ENCODE measurements at places on chromosomes 4 and X.

- no peak for DNase-seq
Observed at GRCh38 chr4:77124576-77124975, 32.4 kb upstream of the CCNG2 start.

DNA sequence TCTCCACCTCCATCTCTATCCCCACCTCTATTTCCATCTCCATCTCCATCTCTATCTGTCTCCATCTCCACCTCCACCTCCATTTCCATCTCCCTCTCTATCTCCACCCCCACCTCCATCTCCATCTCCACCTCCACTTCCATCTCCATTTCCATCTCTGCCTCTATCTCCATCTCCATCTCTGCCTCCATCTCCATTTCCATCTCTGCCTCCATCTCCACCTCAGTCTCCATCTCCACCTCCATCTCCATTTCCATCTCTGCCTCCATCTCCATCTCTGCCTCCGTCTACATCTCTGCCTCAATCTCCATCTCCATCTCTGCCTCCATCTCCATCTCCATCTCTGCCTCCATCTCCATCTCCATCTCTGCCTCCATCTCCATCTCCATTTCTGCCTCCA lies 40.8 kb upstream of the CHRNA9 start:
- no peak for DNase-seq

- DNase-seq: no peak
Observed at GRCh38 chr4:85798012-85798770, 323.2 kb downstream of the ARHGAP24 start.

GRCh38 chrX:135345107-135345589 lies 35.9 kb downstream of the ETDC start:
- DNase-seq: no peak

- no peak for DNase-seq
Observed at GRCh38 chrX:23879380-23880090, 28.2 kb downstream of the APOO start.

- DNase-seq: no peak
Observed at GRCh38 chr4:9704551-9705332, 76.7 kb upstream of the DRD5 start.

GRCh38 chrX:3184176-3184930 lies 143.1 kb downstream of the ARSF start:
- no peak for DNase-seq

DNA sequence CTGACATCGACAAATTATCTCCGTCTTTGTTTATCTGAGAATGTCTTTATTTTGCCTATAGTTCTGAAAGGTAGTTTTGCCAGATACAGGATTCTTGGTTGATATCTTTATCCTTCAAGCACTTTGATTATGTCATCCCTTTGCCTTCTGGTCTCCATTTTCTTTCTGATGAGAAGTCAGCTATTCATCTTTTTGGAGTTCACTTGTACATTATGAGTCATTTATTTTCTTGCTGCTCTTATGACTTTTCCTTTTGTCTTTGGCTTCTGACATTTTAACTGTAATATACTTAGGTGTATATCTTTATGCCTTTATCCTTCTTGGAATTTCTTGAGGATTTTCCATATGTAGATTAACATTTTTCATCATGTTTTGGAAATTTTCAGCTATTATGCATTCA lies 51.4 kb downstream of the SHROOM4 start:
- DNase-seq: no peak

DNA sequence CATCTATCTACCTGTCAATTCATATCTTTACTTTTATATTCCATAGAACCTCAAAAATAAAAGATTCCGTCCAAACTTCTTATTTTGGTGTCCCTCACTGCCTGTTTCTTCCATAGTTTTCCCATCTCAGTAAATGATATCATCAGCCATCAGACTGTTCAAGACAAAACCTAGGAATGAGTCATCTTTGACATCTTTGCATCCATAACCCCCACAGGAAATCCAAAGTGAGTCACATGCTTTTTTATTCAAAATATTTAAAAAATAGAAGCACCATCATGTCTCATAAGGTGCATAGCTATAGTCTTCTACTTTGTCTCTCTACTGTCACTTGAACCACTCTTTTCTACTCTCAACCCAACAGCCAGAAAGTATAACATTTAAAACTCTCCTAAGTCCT lies 29.9 kb upstream of the CXXC4 start:
- DNase-seq: no peak

GRCh38 chrX:132025041-132025440 lies 1.9 kb downstream of the STK26 start:
- DNase-seq: no peak

GRCh38 chrX:34634349-34634748 lies 22.7 kb downstream of the TMEM47 start:
- no peak for DNase-seq

DNA sequence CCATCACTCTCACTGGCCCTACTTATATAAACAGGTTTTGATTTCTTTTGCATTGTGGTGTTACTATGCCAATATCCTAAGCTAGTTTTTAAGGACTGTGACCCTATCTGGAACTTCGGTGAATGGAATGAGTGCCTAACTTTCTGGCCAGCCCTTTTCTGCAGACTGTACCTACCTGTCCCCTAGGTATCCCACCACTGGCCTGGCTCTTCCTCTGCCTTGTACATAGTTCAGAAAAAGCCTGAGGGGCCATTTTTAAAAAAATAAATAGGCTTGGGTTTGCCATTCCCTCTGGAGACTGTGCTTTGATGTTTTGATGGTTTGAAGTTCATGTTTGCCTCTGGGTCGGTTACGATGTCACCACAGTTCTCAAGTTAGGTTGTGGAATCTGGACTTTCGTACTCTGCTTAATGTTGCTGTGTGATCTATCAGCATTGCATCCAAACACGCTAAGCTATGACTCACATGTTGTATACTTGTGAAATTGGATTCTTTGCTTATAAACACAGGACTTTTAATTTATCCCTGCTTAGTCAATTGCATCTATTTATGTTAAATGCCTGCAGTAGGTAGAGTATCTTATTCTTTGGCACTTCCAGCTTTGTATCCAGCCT lies 182.0 kb downstream of the ANKRD50 start:
- no peak for DNase-seq

DNA sequence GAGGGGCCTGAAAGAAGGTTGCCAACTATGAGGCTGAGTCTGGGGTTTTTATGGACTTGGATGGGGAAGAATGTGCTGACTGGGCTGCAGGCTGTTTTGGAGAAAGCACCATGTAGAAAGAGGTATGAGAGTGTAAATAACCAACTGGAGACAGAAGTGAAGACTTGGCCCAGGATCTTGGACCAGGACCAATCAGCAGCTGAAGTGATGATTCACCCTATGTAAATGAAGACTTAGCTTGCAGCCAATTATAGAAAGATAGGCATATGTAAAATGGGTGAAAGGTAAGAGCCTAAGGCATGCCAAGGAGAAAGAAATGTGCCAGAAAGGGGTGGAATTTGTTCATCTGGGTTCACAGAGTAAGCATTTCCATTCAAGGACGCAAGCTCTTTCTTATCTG lies 856.7 kb upstream of the PRKX start:
- no peak for DNase-seq

DNA sequence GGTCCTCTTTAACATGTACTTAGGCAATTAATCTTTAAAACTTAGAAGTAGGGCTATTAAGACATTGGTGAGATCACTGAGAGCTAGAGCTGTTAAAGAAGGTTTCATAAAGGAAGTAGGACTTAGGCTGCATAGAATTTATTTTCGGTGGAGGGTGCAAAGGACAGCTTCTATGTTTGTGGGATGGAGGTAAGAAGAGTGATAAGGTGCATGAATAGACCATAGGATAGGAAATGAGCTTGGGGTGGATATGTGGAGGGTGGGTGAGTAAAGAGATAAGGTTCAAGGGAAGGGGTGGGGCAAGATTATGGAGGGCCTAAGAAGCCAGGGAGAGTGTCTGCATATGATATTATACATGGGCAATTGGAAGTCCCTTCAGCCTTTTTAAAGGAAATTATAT lies 15.9 kb downstream of the RTL9 start:
- DNase-seq: no peak

DNA sequence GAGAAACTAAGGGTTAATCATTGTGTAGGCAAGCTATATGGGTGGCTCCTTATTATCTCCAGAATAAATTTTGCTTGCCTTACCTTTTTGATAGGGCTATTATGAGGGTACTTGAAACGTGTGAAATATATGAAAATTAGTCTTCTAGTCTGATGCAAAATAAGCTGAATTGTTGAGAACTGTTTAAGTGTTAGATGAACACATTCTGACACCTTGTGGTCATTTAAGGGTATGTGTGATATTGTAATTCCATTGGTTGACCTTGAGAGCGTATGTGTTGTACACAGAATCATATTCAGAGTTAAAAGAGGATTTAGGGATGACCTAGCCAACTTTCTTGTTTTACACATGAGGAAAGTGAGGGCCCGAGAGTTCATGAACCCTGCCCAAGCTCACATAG lies 44.6 kb upstream of the LINC00632 start:
- no peak for DNase-seq

DNA sequence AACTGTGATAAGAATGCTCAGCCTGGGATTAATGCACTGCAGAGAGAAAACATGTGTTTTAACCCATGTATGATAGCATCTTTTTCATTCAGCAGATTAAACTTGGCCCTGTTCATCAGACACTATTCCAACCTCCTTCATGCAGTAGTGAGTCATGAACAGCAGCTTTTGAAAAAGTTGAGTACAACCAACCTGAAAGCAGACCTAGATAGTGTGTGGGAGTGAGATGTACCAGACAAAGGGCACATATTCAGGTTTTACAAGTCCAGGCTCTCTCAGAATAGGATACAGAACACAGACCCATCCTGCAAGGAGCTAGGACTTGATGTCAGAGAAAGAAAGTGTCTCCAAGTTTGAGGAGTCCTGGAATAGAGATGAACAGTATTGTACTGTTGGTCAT lies 237.3 kb upstream of the STS start:
- DNase-seq: no peak

GRCh38 chr4:2958446-2958845 lies 4.8 kb downstream of the NOP14 start:
- no peak for DNase-seq

GRCh38 chr4:131499141-131499873 lies 1649.8 kb upstream of the PCDH10 start:
- no peak for DNase-seq
